ENCODE measurements at places on chromosomes 3 and 15.

DNA sequence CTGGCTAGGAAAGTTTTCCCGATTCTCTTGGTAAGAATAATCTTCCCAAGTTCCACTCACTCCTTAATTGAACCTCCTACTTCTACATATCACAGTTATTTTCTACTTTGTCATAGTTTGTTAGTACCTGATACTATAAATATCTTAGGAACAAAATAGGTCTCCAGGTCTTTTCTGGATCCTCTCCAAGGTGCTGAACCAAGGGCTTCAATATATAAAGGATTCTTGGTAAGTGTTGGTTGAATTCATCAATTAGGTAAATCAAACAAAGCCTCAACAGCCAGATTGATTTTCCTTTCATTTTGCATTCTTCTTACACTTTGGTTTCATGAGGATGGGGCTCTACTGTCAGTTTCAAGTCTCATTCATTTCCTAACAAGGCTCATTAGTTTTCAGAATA is 27.6 kb upstream of the RTP4 start:
- H3K27ac ChIP-seq: no peak overlapping the region
- no peak for ATAC-seq
- H3K4me3 ChIP-seq: no peak overlapping the region
- H3K4me1 ChIP-seq: no peaks in the 10 kb centered on the region

DNA sequence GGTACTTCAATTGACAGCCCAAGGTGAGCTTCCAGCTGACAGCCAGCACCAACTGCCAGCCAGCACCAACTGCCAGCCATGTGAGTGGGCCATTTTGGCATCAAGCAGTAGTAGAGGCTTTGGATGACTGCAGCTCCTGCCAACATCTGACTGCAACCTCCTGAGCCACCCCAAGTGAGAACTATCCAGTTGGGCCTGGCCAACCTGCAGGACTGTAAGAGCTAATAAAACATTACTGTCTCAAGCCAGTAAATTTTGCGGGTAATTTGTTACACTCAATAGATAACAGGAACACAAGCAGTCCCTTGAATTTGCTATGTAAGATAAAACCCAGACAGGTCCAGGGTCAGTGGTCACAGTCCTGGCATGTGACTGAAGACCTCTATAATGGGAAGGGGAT is 29.7 kb downstream of the EPHB1 start:
- H3K4me3 ChIP-seq: no peak overlapping the region
- ATAC-seq: no peak
- H3K27ac ChIP-seq: no peak overlapping the region
- H3K27me3 ChIP-seq: no peaks in the 10 kb centered on the region
- peaks cover 11% of the 10 kb centered on the region for H3K4me1 ChIP-seq
- no peaks in the 10 kb centered on the region for H3K36me3 ChIP-seq

DNA sequence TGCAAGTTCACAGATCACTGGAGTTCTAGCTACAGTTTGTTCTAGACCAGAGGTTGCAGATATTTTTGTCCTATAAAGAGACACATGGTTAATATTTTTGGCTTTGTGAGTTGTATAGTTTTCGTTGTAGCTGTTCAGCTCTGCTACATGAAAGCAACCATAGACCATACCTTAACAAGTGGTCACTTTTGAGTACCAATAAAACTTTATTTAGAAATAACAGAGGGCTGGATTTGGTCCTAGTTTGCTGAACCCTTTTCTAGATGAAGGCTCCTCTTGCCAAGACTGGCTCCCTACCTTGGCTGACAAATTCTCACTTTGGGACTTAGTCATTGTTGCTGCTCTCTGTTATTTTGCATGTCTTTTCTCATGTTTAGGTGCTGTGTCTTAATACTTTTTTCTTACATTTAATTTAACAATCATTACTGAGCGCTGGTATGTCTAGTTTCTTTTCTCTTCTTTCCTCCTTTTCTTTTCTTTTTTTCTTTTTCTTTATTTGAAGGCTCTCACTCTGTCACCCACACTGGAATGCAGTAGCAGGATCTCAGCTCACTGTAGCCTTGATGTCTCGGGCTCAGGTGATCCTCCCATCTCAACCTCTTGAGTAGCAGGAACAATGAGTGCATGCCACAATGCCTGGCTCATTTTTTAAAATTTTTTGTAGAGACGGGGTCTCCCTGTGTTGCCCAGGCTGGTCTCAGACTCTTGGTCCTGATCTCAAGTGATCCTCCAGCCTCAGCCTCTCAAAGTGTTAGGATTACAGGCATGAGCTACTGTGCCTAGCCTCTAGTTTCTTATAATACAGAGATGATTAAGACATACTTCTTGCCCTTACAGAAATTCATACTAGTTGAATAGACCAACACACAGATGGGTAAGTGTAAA is 227.5 kb downstream of the PTPRG start:
- H3K4me3 ChIP-seq: no peak overlapping the region
- H3K27me3 ChIP-seq: no peaks in the 10 kb centered on the region
- ATAC-seq: no peak

DNA sequence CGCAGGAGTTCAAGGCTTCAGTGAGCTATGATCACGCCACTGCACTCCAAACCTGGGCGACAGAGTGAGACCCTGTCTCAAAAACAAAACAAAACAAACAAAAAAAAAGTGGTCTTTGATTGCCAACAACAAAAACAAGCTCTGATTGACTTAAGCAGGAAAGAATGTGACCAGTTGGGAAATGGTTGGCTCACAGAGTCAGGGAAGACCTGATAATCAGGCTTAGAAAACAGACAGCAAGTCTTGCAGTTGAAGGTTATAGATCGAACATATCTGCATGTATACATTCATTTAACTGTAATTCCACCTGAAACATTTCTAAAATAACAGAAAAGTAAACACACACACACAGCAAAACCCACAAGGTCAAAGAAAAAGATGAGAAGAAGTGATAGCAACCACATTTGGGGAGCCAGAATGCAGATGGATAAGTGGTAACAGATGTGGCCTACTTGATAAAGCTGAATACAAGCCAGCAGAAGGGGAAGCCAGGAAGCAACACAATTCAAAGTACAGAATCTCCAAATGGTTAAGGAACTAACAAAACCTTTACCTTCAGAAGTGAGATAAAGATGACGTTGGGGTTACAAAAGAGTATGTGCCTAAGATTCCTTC is 699.9 kb upstream of the ZNF385D start:
- no peaks in the 10 kb centered on the region for H3K27me3 ChIP-seq
- H3K4me1 ChIP-seq: no peaks in the 10 kb centered on the region
- ATAC-seq: no peak
- H3K4me3 ChIP-seq: no peak overlapping the region
- H3K27ac ChIP-seq: no peak overlapping the region

GRCh38 chr15:101407966-101408775 is 81.3 kb downstream of the PCSK6 start:
- H3K27me3 ChIP-seq: peaks cover 63% of the 10 kb centered on the region
- H3K4me1 ChIP-seq: peaks cover 40% of the 10 kb centered on the region
- H3K27ac ChIP-seq: no peak overlapping the region
- ATAC-seq: no peak
- no peaks in the 10 kb centered on the region for H3K36me3 ChIP-seq
- no peak overlapping the region for H3K4me3 ChIP-seq

- H3K27ac ChIP-seq: no peak overlapping the region
- no peak overlapping the region for H3K4me3 ChIP-seq
- H3K4me1 ChIP-seq: no peaks in the 10 kb centered on the region
- H3K27me3 ChIP-seq: no peaks in the 10 kb centered on the region
These were observed 82.6 kb downstream of the MLH1 start for GRCh38 chr3:37075955-37076354.

- no peaks in the 10 kb centered on the region for H3K27me3 ChIP-seq
- H3K4me3 ChIP-seq: peak overlapping the region; percentile 99
- no peak for ATAC-seq
- peaks cover 15% of the 10 kb centered on the region for H3K36me3 ChIP-seq
- H3K4me1 ChIP-seq: peaks cover 33% of the 10 kb centered on the region
- peak overlapping the region; percentile 96 for H3K27ac ChIP-seq
These were observed 902 bp upstream of the ZCWPW2 start for GRCh38 chr3:28347374-28348264.

DNA sequence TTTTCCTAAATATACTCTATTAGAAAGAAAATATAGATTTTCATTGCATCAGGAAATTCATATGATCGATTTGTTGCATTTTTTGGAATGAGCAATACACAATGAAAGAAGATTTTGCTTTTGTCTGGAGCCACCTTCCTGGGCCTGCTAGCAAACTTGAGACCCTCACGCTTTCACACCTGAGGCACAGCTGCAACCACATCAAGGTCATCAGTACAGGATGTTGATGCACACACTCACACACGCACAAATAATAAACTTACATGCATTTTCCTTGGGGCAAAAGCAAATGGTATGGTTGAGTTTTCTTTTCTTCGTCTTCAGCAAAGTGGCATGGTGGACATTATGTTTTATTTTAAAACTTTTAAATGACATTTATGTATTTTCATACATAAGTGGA is 64.8 kb upstream of the SATB1 start:
- H3K4me3 ChIP-seq: no peak overlapping the region
- H3K36me3 ChIP-seq: no peaks in the 10 kb centered on the region
- no peak for ATAC-seq

DNA sequence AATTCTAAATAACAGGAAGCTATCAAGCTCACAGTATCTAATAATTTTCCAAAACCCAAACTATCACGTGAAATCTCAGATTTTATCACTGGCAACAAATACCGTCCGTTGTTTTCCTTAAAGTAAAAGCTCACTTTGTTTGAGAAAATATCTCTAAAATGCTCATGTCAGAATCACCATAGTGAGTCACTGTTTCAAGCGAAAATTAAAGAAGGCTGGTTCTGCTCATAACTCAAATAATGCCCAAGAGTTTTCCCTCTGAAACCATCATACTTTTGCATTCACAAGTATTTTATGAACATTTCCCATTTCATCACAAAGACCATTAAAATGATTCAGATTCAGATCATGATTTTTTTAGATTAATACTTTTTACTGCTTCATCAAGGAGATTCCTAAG is 50.6 kb downstream of the TBL1XR1 start:
- no peaks in the 10 kb centered on the region for H3K27me3 ChIP-seq
- H3K27ac ChIP-seq: peak overlapping the region; percentile 77
- peaks cover 72% of the 10 kb centered on the region for H3K4me1 ChIP-seq

DNA sequence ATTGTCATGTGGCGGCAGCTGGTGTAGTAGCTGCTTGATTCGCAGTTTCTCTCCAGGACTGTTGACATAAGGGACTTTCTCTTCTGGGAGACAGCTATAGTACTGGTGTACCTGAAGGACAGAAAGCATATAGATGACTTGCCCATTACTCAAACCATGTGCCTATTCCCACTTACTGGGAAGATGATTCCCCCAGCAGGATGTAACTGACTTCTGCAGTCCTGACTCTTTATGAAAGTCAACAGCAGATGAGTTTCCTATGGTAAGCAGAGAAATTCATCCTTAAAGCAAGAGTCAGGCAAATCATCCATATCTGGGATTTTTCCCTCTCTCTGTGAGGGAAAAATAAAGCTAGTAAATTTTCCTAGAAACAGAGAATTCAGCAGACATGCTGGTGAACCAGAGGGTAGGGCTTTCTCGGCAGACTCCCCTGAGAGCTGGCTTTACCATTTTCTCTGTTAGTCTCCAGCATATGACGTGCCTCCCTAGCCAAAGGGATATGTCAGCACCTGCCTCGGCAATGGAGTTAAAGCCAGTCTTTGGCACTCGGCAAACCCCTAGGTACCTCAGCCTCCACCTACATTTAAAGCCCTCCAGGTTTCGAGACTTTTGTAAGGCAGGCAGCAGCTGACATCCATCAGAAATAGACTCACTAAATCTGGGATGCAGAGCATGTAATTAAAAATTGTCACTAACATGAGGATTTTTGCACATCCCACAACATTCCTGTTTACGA is 62.1 kb downstream of the PRICKLE2 start:
- no peak overlapping the region for H3K4me3 ChIP-seq
- peaks cover 20% of the 10 kb centered on the region for H3K4me1 ChIP-seq
- H3K36me3 ChIP-seq: no peaks in the 10 kb centered on the region
- no peaks in the 10 kb centered on the region for H3K27me3 ChIP-seq

DNA sequence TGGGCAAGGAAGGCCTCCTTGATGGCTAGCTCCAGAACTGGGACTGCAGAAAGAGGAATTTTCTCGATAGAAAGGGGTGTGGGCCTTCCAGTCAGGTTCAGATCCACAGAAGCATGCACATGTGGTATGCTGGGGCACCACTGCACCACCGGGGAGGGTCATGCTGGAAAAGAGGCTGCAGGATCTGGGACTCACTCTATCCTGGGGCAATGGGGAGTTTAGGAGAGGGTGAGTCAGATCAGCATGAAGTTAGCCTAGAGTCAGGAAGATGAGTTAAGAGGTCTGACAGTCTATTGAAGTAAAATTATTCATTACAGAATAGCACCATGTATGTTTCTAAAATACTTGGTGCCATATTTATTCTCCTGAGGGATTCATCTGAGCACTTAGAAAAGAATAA is 130.2 kb upstream of the TOPAZ1 start:
- no peaks in the 10 kb centered on the region for H3K27me3 ChIP-seq
- no peak overlapping the region for H3K4me3 ChIP-seq
- no peak for ATAC-seq
- H3K4me1 ChIP-seq: peaks cover 4% of the 10 kb centered on the region
- peaks cover 11% of the 10 kb centered on the region for H3K36me3 ChIP-seq
- no peak overlapping the region for H3K27ac ChIP-seq

- no peak for ATAC-seq
- no peak overlapping the region for H3K4me3 ChIP-seq
- no peaks in the 10 kb centered on the region for H3K4me1 ChIP-seq
- H3K27ac ChIP-seq: no peak overlapping the region
These were observed 328.5 kb downstream of the NAALADL2 start for GRCh38 chr3:175187586-175187985.

- H3K4me3 ChIP-seq: no peak overlapping the region
- ATAC-seq: no peak
- H3K27me3 ChIP-seq: no peaks in the 10 kb centered on the region
- H3K27ac ChIP-seq: no peak overlapping the region
These were observed 11.5 kb downstream of the RABL3 start for GRCh38 chr3:120730576-120731542.

DNA sequence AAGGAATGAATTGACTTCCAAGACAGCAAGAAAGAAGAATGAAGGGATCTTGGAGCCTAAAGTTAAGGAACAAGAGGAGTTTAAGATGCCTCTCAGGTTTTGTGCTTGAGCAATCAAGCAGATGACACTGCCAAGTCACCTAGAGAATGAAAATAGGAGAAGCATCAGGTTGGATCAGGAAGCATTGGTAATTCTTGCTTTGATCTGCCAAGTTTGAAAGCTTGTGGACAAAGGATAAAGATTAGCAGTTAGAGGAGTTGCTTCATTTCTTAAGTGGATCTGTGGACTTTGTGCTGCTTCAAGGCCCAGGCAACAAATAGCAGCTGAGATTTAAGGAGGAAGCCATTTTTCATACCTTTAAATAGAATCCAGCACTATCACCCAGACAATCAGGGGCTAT is 35.6 kb downstream of the FRMD5 start:
- no peaks in the 10 kb centered on the region for H3K36me3 ChIP-seq
- H3K27me3 ChIP-seq: peaks cover 13% of the 10 kb centered on the region
- no peak overlapping the region for H3K27ac ChIP-seq
- H3K4me1 ChIP-seq: peaks cover 6% of the 10 kb centered on the region
- H3K4me3 ChIP-seq: no peak overlapping the region
- ATAC-seq: no peak

All from stimulated activated memory B cell treated with anti-CD40 and anti-IgM and Interleukin-4, amounts not matched to agents 10 μg/mL and 1 μg/mL and 100 μg/mL, for 72 hours (primary cell).